Activated T-helper 9 cell treated with anti-CD3 and anti-CD28 coated beads, Interleukin-2, amount 50 U/mL, for 16 hours (primary cell): ENCODE measurements at places on chromosomes 2 and 18.

- peak; percentile 29 for DNase-seq
Measured at GRCh38 chr2:203328760-203329540, 756 bp downstream of the ABI2 start.

- DNase-seq = peak; percentile 54
Measured at GRCh38 chr2:29014811-29015421, 33.8 kb downstream of the TOGARAM2 start.

DNA sequence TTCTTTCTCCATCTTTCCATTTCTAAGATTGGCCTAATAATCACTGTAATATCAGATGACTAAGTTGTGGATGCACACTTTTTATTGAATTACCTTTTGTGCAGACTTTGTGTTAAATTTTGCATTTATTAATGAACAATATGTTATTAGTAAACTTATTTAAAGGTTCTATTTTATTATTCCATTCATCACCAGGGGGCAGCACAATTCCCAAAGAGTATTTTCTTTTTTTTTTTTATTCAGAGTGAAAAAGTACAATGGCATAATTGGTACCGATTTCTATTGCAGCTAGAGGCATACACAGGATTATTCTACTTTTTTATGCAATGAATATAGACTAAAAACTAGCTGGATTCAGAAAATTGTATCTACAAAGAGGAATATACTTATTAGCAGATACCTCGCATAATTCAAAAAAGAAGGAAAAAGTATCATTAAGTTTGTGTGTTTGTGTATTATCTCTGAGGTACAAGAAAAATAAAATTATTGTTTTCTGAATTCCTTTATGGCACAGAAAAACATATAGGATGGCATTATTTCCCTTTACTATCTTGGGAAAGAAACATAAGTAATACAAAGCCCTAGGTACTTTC is 390.6 kb downstream of the ERBB4 start:
- no peak for DNase-seq

DNA sequence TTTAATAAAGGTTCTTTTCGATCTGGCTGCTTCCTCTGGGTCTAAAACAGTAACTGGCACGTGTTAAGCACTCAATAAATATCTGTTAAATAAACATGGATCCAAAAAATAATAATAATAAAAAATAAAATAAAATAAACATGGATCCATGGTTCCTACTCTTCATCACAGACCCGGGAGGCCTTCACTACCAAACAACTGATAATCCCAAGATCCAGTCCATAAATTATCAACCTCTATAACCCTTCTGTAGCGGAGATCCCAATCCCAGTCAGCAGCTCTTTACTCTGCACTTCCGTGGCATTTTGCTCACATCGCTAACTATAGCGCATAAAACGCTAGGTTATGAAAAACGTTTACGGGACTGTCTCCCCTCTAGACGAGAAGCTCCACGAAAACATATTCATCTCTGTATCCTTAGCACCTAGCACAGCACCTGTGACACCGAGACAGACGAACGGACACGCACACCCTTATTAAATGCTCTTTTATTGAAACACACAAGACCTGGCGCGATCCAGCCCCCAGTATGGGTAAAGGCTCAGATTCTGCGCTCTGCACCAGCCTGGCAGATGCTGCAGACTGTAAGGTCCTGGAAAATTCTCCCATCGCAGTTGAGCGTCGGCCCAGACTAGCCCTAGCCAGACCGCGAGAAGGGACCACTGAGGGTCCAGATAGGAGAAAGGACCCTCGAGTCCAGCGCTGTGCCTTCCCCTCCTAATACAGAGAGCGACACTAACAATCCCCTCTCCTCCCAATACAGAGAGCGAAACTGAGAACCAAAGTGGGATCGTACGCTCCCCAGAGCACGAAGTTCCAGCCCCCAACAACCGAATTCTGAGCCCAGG is 770 bp downstream of the NBAS start:
- no peak for DNase-seq

GRCh38 chr18:80035997-80036396 is 1.8 kb downstream of the RBFA start:
- DNase-seq = no peak
